ENCODE measurements at places on chromosomes 3 and 15.

DNA sequence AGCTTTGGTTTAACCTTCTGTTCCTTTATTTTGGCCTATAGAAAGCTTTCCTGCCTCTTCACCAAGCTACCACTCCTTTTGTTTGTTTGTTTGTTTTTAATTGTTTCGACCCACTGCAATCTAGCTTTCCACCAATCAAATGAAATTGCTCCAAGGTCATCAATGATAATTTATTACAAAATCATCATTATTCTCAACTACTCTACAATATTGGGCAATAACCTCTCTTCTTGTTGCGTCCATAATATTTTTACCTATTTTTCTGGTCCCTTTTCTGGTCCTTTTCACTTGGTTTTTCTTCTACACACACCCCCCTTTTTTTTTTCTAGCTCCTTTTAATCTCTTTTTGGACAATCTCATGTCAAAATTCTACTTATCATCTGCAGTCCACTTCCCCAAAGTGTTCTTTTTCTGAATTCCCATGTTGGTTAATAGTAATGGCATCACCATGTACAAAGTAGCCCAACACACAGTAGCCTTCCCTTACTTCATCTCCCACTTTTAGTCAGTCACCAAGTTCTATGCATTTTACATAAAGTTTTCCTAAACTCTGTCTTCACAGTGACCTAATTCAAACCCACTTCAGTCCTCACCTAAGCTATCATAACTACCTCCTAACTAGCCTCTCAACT lies 11.0 kb upstream of the ANKRD28 start:
- no peak overlapping the region for H3K4me3 ChIP-seq
- H3K27me3 ChIP-seq: no peaks in the 10 kb centered on the region
- H3K4me1 ChIP-seq: no peaks in the 10 kb centered on the region
- DNase-seq: no peak
- H3K36me3 ChIP-seq: no peaks in the 10 kb centered on the region
- no peak overlapping the region for H3K27ac ChIP-seq

GRCh38 chr3:119613872-119614271 lies 16.2 kb downstream of the PLA1A start:
- H3K36me3 ChIP-seq: no peaks in the 10 kb centered on the region
- H3K4me3 ChIP-seq: no peak overlapping the region
- no peak for DNase-seq
- H3K27ac ChIP-seq: no peak overlapping the region
- H3K4me1 ChIP-seq: no peaks in the 10 kb centered on the region

- peaks cover 15% of the 10 kb centered on the region for H3K4me1 ChIP-seq
- H3K36me3 ChIP-seq: no peaks in the 10 kb centered on the region
- no peak for DNase-seq
- H3K27ac ChIP-seq: no peak overlapping the region
- no peak overlapping the region for H3K4me3 ChIP-seq
Measured at GRCh38 chr3:139521144-139521543, 18.4 kb downstream of the RBP1 start.

- DNase-seq: peak; percentile 31
- H3K27me3 ChIP-seq: no peaks in the 10 kb centered on the region
- no peaks in the 10 kb centered on the region for H3K36me3 ChIP-seq
- H3K27ac ChIP-seq: peak overlapping the region; percentile 90
- H3K4me1 ChIP-seq: no peaks in the 10 kb centered on the region
- peak overlapping the region; percentile 86 for H3K4me3 ChIP-seq
Measured at GRCh38 chr3:121834157-121834670, 646 bp downstream of the IQCB1 start.

DNA sequence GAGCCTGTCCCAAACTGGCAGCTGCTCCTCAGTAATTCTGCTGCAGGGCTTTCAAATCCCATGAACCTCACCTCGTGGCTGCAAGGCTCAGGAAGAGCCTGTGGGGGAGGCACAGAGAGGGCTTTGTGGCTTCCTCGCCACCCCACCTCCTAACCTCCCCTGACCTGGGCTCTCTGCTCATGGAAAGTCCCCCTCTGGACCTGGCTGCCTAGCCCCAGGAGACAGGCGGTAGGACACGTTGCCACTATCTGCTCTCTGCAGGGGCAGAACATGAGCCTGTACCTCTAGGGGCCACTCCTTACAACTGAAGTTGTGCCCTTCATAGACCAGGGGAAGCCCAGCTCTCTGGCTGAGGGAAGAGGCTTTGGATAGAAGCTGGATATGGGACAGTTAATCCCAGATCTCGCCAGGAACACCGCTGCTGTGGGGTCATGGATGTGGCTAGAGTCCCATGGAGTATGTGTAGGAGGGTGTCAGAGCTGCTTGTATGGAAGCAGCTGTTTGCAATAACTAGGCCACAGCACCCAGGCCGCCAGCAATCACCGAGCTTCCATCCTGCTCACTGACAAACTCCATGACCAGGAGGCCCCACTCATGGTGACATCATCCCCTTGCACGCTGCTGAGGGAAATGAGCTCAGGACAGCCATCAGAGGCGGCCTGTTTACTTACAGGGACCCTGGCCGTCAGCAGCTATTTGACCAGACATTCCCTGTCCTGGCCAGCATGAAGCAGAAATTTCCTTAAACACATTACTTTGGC lies 34.0 kb upstream of the CILP start:
- DNase-seq: peak; percentile 35
- no peaks in the 10 kb centered on the region for H3K27me3 ChIP-seq
- H3K27ac ChIP-seq: peak overlapping the region; percentile 44
- H3K36me3 ChIP-seq: no peaks in the 10 kb centered on the region
- no peak overlapping the region for H3K4me3 ChIP-seq

DNA sequence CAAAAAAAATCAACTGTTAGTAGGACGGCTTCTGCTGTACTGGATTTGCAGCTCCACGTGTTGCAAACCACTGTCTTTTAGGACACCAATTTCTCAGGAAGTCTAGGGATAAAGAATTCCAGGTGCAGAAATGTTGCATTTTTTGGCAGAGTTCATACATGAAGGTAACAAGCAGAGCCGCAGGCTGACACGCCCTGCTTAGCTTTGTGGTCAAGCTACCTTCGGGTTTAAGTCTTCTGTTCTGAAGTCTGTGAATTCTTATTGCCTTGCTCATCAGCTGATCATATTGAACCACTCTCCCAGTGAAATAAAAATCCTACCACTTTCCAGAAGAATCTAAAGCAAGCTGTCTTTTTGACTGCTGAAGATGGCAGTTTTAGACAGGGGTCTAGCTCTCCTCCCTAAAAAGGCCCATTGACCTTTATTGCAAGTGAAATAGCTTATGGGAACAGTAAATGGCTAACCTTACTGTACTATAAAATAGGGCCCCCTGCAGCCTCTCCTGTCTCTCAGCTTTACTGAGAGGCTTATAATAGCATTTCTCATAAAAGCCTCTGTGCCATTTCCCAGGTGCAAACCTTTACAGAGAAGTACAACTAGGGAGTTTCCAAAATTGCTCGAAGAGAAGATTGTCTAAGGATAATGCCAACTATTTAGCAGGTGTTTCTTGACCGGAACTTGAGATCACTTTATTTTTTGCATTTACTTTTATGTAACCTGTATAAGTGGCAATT lies 262.2 kb upstream of the IL12A start:
- H3K4me3 ChIP-seq: no peak overlapping the region
- no peak for DNase-seq
- H3K36me3 ChIP-seq: no peaks in the 10 kb centered on the region
- no peak overlapping the region for H3K27ac ChIP-seq
- H3K4me1 ChIP-seq: no peaks in the 10 kb centered on the region
- H3K27me3 ChIP-seq: no peaks in the 10 kb centered on the region

DNA sequence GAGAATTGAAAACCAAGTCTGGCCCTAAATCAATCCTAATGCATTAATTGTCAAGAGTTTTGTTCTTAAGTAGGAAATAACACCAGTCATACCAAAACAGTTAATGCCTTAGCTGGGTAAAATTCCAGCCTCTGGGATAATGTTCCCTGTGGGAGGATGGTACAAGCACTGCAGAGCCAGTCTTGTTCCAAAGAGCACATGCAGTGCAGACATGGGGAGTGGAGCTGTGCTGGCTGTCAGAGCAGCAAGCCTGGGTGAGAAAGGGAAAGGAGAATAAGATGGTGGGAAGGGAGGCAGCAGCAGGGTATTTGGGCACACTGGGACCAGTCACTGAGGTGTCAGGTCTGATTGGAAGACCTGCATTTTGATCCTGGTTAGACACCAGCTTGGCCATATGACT lies 12.1 kb downstream of the ALAS1 start:
- no peaks in the 10 kb centered on the region for H3K27me3 ChIP-seq
- H3K4me1 ChIP-seq: peaks cover 33% of the 10 kb centered on the region
- H3K36me3 ChIP-seq: peaks cover 77% of the 10 kb centered on the region
- peak overlapping the region; percentile 36 for H3K27ac ChIP-seq
- no peak overlapping the region for H3K4me3 ChIP-seq
- DNase-seq: no peak

- no peak overlapping the region for H3K27ac ChIP-seq
- no peak overlapping the region for H3K4me3 ChIP-seq
- H3K36me3 ChIP-seq: no peaks in the 10 kb centered on the region
- DNase-seq: no peak
Measured at GRCh38 chr3:160935413-160936095, 169.6 kb downstream of the B3GALNT1 start.

GRCh38 chr3:180036671-180037455 lies at the start of gene PEX5L:
TSS of gene PEX5L (minus strand) at chr3:180036937. CDS start at chr3:180036599, 338 bp downstream.
- H3K4me3 ChIP-seq: no peak within 1 kb of the TSS
- DNase-seq: peak; percentile 61
- no peaks in the 10 kb centered on the region for H3K4me1 ChIP-seq
- no peaks in the 10 kb centered on the region for H3K36me3 ChIP-seq
- H3K27me3 ChIP-seq: peaks cover 17% of the 10 kb centered on the region
- no peak within 1 kb of the TSS for H3K27ac ChIP-seq

- H3K4me1 ChIP-seq: peaks cover 13% of the 10 kb centered on the region
- no peak for DNase-seq
- peak overlapping the region; percentile 96 for H3K27ac ChIP-seq
- H3K4me3 ChIP-seq: peak overlapping the region; percentile 99
Measured at GRCh38 chr3:105868431-105868741, 426 bp downstream of the CBLB start.

- H3K36me3 ChIP-seq: no peaks in the 10 kb centered on the region
- peak overlapping the region; percentile 99 for H3K27ac ChIP-seq
- H3K4me3 ChIP-seq: peak overlapping the region; percentile 33
- no peak for DNase-seq
- H3K27me3 ChIP-seq: no peaks in the 10 kb centered on the region
Measured at GRCh38 chr3:12556314-12556689, 585 bp upstream of the MKRN2 start.

GRCh38 chr15:93246266-93247242 lies 157.5 kb upstream of the RGMA start:
- no peaks in the 10 kb centered on the region for H3K36me3 ChIP-seq
- no peak for DNase-seq
- no peak overlapping the region for H3K4me3 ChIP-seq
- no peaks in the 10 kb centered on the region for H3K27me3 ChIP-seq
- H3K27ac ChIP-seq: no peak overlapping the region

GRCh38 chr3:107894998-107895397 lies 195.8 kb downstream of the CD47 start:
- H3K27me3 ChIP-seq: peaks cover 5% of the 10 kb centered on the region
- H3K27ac ChIP-seq: no peak overlapping the region
- no peaks in the 10 kb centered on the region for H3K36me3 ChIP-seq
- H3K4me3 ChIP-seq: no peak overlapping the region

GRCh38 chr3:149575213-149575960 lies 82.4 kb downstream of the WWTR1 start:
- no peak overlapping the region for H3K4me3 ChIP-seq
- no peaks in the 10 kb centered on the region for H3K36me3 ChIP-seq
- H3K27me3 ChIP-seq: no peaks in the 10 kb centered on the region
- peak overlapping the region; percentile 78 for H3K27ac ChIP-seq
- DNase-seq: no peak

- H3K4me3 ChIP-seq: no peak overlapping the region
- H3K27me3 ChIP-seq: no peaks in the 10 kb centered on the region
- H3K36me3 ChIP-seq: no peaks in the 10 kb centered on the region
Measured at GRCh38 chr15:39127925-39128617, 452.8 kb upstream of the THBS1 start.

- H3K4me3 ChIP-seq: no peak overlapping the region
- no peaks in the 10 kb centered on the region for H3K36me3 ChIP-seq
- DNase-seq: no peak
- no peaks in the 10 kb centered on the region for H3K4me1 ChIP-seq
- no peaks in the 10 kb centered on the region for H3K27me3 ChIP-seq
Measured at GRCh38 chr15:83496766-83497165, 49.6 kb downstream of the SH3GL3 start.

DNA sequence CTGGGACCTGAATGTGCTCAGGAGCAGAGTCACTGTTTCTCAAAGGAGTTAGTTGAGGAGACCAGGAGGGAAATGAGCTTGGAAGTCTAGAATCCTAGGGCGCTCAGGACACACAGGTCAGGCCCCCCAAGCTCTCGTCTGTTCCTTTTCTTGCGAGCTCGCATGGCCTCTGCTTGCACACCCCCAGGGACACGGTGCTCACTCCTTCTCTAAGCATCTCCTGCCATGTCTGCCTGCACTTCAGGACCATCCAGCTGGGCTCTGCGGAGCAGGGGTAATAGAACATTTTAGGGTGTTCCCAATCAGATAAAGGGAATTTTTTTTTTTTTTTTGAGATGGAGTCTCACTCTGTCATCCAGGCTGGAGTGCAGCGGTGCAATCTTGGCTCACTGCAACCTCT lies 213.2 kb downstream of the XXYLT1 start:
- DNase-seq: no peak
- H3K4me3 ChIP-seq: no peak overlapping the region
- H3K27me3 ChIP-seq: no peaks in the 10 kb centered on the region
- H3K36me3 ChIP-seq: no peaks in the 10 kb centered on the region

GRCh38 chr3:190121383-190121782 lies 686 bp upstream of the P3H2 start:
- H3K27me3 ChIP-seq: peaks cover 15% of the 10 kb centered on the region
- no peak for DNase-seq
- no peak overlapping the region for H3K4me3 ChIP-seq
- no peak overlapping the region for H3K27ac ChIP-seq

GRCh38 chr15:31270767-31271166 lies 55.9 kb upstream of the KLF13 start:
- H3K36me3 ChIP-seq: no peaks in the 10 kb centered on the region
- no peak overlapping the region for H3K27ac ChIP-seq
- no peak overlapping the region for H3K4me3 ChIP-seq
- no peak for DNase-seq

GRCh38 chr3:158152186-158152585 lies 42.3 kb downstream of the RSRC1 start:
- H3K4me3 ChIP-seq: no peak overlapping the region
- H3K36me3 ChIP-seq: no peaks in the 10 kb centered on the region
- H3K27ac ChIP-seq: no peak overlapping the region
- no peaks in the 10 kb centered on the region for H3K27me3 ChIP-seq
- DNase-seq: no peak

DNA sequence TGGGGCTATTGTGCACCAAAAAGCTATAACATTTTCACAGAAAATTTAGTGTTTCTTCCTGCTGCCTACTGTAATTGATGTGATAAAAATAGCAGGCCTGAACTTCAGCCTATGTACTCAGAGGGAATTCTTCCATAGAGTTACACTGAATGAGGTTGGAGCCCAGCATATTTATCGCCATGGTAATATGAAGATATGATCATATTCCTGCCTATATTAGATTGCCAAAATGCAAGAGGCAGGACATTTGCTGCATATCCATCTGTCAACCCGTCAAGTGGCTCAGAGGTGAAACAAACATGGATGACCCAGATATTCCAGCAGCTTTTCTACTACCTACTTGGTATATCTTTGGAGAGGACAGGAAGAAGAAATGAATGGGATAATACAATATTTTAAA lies 1150.6 kb downstream of the TBL1XR1 start:
- no peak overlapping the region for H3K4me3 ChIP-seq
- no peak for DNase-seq
- H3K36me3 ChIP-seq: no peaks in the 10 kb centered on the region
- H3K27me3 ChIP-seq: no peaks in the 10 kb centered on the region
